ENCODE measurements at places on chromosomes 4 and X. TPM values are rescaled to one million over a fixed set of nuclear protein-coding genes. Genes with fewer than 3 reads are reported as not detected.

Gene NUDT11
- total RNA-seq = 1.8 TPM

Gene GYPE
- 0.46 TPM for total RNA-seq

Gene ZDHHC9
- 12.0 TPM for total RNA-seq

Gene NMU
- total RNA-seq = 5.8 TPM

Gene ADH1B
- 6.7 TPM for total RNA-seq

Gene CDX4
- total RNA-seq = not detected

- no peaks in the 10 kb centered on the region for H3K4me1 ChIP-seq
- H3K36me3 ChIP-seq = no peaks in the 10 kb centered on the region
- H3K27me3 ChIP-seq = no peaks in the 10 kb centered on the region
- no peak overlapping the region for H3K4me3 ChIP-seq
These were observed 12.3 kb upstream of the TIGD2 start for GRCh38 chr4:89099034-89099433.

DNA sequence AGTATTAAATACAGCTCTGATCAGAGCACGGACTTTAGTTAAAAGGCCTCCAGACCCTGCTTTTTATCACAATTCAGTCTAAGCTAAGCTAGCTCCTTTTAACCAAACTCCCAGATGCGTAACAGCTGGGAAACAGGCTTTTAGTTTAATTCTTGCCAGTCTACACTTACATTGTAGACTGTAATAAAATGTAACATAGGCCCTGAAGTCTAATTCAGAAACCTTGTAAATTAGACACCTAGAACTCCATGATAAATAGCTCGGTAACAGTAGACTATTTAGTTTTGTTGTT, 20.1 kb downstream of the FBXO8 start:
- no peak overlapping the region for H3K27ac ChIP-seq
- H3K36me3 ChIP-seq = no peaks in the 10 kb centered on the region
- DNase-seq = no peak
- peaks cover 5% of the 10 kb centered on the region for H3K4me1 ChIP-seq
- no peaks in the 10 kb centered on the region for H3K27me3 ChIP-seq

DNA sequence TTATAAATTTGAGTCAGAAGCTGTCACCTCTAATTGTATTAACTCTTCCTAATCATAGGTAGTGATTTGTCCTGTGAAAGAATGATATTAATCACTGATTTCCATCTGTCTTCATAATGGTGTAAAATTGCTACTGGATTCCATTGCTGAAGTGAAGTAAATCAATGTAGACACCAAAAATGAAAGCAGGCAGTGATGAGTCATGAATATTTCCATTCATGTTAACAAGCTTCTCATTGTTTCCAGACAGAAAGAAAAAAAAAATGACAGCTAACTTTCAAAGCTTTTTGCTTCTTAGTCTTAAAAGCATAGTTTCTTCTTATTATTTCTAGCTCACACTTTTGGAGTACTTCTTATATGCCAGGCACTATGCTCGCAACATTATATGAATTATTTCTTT, 21.5 kb downstream of the FAM114A1 start:
- peak overlapping the region; percentile 65 for H3K27ac ChIP-seq
- no peaks in the 10 kb centered on the region for H3K4me1 ChIP-seq
- no peaks in the 10 kb centered on the region for H3K27me3 ChIP-seq
- no peak for DNase-seq

DNA sequence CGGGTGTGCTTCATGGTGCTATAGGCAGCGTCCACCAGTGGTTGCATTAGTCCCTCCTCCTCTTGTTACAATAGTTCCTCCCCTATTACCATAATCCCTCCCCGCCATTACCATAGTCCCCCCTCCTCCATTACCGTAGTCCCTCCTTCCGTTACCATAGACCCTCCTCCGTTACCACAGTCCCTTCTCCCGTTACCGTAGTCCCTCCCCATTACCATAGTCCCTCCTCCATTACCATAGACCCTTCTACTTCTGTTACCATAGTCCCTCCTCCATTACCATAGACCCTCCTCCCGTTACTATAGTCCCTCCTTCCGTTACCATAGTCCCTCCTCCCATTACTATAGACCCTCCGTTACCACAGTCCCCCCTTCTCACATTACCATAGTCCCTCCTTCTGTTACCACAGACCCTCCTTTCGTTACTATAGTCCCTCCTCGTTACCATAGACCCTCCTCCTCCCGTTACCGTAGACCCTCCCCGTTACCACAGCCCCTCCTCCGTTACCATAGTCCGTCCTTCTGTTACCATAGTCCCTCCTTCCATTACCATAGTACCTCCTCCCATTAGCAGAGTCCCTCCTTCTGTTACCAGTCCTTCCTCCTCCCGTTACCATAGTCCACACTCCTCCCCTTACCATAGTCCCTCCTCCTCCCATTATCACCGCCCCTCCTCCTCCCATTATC, 129.6 kb downstream of the DHRSX start:
- H3K36me3 ChIP-seq = no peaks in the 10 kb centered on the region
- H3K27ac ChIP-seq = no peak overlapping the region
- H3K4me1 ChIP-seq = no peaks in the 10 kb centered on the region
- H3K4me3 ChIP-seq = no peak overlapping the region
- no peaks in the 10 kb centered on the region for H3K27me3 ChIP-seq

DNA sequence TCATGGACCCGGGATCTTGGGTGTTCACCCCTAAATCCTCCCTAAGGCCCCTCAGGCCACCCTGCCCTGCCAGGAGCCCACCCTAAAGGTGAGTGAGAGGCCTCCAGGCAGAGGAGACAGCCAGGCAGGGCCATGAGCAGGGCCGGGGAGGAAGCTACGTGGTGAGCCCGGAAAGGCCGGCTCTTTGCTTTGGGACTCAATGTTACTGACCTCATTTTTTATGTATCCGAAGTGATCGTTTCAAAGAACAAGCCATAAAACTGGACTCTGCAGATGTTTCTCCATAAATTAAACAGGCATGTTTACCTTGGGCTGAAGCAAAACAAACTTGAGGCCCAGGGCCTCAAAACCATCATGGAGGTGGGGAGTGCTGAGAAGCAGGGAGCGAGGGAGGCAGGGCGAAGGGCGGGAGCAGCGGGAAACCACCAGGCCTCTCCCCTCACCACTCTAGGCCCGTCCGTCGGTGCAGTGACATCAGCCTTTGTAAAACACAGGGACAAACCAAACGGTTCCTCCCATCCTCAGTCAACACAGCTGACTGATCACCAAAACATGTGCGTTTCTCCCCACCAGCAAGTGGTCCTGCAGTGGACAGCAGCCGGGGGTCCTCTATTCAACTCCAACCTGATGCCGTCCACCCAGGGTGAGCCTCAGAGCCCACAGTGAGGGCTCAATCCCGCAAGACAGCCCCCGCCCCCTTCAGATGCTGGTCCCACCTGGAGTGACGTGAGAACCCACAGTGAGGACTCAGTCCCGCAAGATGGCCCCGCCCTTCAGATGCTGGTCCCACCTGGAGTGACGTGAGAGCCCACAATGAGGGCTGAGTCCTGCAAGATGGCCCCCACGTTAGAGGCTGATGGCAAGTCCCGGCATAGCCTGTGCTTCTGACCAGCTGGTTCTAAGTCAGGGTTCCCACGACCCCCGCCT, 102.9 kb upstream of the LRPAP1 start:
- peaks cover 5% of the 10 kb centered on the region for H3K4me1 ChIP-seq
- no peak overlapping the region for H3K4me3 ChIP-seq
- no peaks in the 10 kb centered on the region for H3K27me3 ChIP-seq
- peak overlapping the region; percentile 83 for H3K27ac ChIP-seq
- H3K36me3 ChIP-seq = no peaks in the 10 kb centered on the region

- H3K27ac ChIP-seq = peak overlapping the region; percentile 5
- H3K36me3 ChIP-seq = no peaks in the 10 kb centered on the region
- H3K4me1 ChIP-seq = no peaks in the 10 kb centered on the region
- H3K27me3 ChIP-seq = no peaks in the 10 kb centered on the region
- no peak overlapping the region for H3K4me3 ChIP-seq
These were observed 99.0 kb upstream of the OTUD4 start for GRCh38 chr4:145279122-145279960.

DNA sequence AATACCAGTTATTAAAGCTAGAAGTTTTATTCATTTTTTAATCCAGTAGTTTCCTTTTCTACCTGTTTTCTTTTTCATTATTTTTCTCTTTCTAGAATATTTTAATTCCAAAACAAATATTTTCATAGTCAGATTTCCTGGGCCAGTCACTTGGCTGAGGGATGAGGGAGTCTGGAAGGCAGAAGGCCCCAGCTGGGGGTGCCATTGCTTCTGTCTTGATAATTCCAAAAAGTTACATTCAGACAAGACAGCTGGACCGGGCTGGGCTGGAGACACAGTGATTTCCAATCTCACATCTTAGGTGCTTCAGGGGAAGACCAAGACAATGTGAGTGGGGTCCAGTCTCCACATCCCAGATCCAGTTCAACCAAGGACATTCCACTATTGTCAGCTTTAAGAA, 263.5 kb downstream of the TMA16 start:
- H3K4me3 ChIP-seq = no peak overlapping the region
- no peaks in the 10 kb centered on the region for H3K36me3 ChIP-seq
- H3K27me3 ChIP-seq = no peaks in the 10 kb centered on the region
- H3K4me1 ChIP-seq = no peaks in the 10 kb centered on the region
- DNase-seq = no peak

GRCh38 chr4:185358959-185359358, 36.8 kb downstream of the LRP2BP start:
- H3K27ac ChIP-seq = no peak overlapping the region
- H3K27me3 ChIP-seq = no peaks in the 10 kb centered on the region
- H3K4me3 ChIP-seq = no peak overlapping the region
- H3K36me3 ChIP-seq = no peaks in the 10 kb centered on the region

GRCh38 chrX:68588602-68589371, 58.7 kb upstream of the STARD8 start:
- no peak for DNase-seq
- no peaks in the 10 kb centered on the region for H3K4me1 ChIP-seq
- no peak overlapping the region for H3K4me3 ChIP-seq
- no peak overlapping the region for H3K27ac ChIP-seq

DNA sequence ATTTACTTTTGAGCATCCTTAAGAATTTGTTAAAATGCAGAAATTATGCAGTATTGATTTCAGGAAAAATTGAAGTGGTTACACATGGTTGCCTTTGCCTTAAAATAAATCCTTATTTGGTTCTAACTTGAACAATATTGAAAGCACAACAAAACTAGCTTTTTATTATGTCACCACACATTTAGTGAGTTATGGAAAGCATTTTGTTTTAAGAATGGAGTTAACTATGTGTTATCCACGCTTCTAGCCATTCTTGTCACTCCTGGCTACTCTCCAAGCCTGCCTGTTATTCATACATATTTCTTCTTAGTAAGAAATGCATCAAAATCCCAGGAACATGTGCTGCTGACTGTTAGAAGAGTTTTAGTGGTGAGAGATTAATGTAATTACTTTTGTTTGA, 73.9 kb downstream of the FAT4 start:
- no peaks in the 10 kb centered on the region for H3K4me1 ChIP-seq
- H3K27me3 ChIP-seq = no peaks in the 10 kb centered on the region
- no peaks in the 10 kb centered on the region for H3K36me3 ChIP-seq
- H3K27ac ChIP-seq = peak overlapping the region; percentile 56

DNA sequence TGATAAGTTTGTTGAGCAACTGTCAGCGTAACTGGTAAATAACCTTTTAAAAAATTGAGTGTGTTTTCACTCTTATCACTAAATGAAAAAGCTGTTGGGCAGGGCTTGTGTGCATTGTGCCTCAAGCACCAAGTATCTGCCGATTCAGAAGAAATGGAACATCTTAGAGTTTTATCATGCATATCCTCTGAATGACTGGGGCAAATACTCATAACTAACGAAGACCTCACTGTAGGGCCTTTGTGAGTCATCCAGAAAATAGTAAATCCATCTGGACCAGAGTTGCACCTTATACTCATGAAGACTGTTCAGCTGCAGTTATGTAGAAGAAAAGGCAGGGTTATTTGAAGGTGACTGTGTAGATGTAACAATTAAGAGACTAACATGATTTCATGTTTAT, 222.1 kb downstream of the CAMK2D start:
- H3K27me3 ChIP-seq = no peaks in the 10 kb centered on the region
- DNase-seq = no peak
- H3K4me3 ChIP-seq = no peak overlapping the region
- H3K4me1 ChIP-seq = no peaks in the 10 kb centered on the region

DNA sequence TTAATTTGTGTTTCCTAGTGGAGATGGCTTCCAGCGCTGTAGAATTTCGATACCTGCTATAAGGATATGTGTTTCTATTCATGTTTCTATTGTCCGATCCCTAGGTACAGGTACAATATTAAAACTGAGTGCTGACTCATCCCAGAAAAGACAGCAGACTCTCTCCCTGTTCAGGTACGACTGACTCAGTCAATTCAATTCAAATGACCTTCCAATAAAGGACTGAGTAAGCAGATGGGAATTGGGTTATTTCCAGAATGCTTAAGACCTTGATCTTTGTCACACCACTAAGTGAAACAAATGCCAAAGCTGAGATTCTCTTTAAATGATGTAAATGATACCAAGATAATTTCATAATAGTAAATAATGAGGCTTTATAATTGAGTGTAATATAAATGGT, 1596.9 kb downstream of the RPA4 start:
- no peaks in the 10 kb centered on the region for H3K4me1 ChIP-seq
- no peak overlapping the region for H3K4me3 ChIP-seq
- no peak overlapping the region for H3K27ac ChIP-seq
- H3K36me3 ChIP-seq = no peaks in the 10 kb centered on the region

- H3K27ac ChIP-seq = no peak overlapping the region
- no peaks in the 10 kb centered on the region for H3K36me3 ChIP-seq
- peaks cover 3% of the 10 kb centered on the region for H3K27me3 ChIP-seq
- DNase-seq = no peak
These were observed 49.7 kb downstream of the EGF start for GRCh38 chr4:109962401-109962800.

DNA sequence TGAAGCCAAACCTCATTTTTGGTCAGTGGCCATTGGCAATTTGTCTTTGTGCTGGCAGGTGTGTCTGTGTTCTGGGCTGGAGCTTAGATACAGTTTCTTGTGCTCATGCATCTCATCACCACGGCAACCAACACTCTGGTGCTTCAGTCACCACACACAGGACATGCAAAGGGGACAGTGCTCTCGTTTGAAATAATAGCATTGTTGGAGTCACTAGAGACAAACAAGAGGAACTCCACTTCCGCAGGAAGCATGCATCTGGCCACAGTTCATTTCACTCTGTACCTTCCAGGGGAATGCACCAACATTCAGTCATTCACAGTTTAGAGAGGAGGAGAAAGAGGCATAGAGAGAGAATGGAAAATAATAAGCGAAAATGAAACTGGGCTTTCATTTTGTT, 267.4 kb downstream of the ANK2 start:
- DNase-seq = no peak
- H3K4me1 ChIP-seq = no peaks in the 10 kb centered on the region
- no peaks in the 10 kb centered on the region for H3K27me3 ChIP-seq
- no peak overlapping the region for H3K4me3 ChIP-seq

DNA sequence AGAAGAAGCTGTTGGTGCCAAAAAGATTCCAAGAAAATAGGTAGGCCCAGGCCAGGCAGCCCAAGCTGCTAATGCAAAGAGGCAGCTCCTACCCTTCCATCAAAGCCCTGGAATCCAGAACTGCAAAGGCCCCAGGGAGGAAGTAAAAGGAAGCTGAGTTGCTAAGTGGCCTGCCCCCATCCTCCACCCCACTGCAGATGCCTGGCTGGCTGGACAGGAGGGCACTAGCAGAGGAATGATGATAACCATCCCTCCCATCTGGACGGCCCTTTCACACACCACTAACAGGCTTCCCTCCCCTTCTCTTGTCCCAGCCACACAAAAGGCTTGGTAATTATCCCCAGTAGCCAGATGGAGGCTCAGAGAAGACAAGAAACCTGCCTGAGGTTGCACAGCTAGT, 32.4 kb upstream of the PJA1 start:
- no peaks in the 10 kb centered on the region for H3K27me3 ChIP-seq
- no peaks in the 10 kb centered on the region for H3K4me1 ChIP-seq
- no peak overlapping the region for H3K27ac ChIP-seq
- no peak overlapping the region for H3K4me3 ChIP-seq

Data from uterus (tissue), 4 donors.